ENCODE measurements at places on chromosomes 13 and 19. TPM values are rescaled to one million over a fixed set of nuclear protein-coding genes. Genes with fewer than 3 reads are reported as not detected.

The CEACAM4 gene
- total RNA-seq: not detected

The ZNF575 gene
- 0.42 TPM for total RNA-seq

The TSSK6 gene
- 0.85 TPM for total RNA-seq

The PTPRS gene
- 95.0 TPM for total RNA-seq

The ZNF486 gene
- total RNA-seq: 23.4 TPM

The CEACAM20 gene
- not detected for total RNA-seq

The JUNB gene
- 107 TPM for total RNA-seq

Data from urinary bladder (tissue), 4 donors.